ENCODE measurements at places on chromosomes 7 and 10. TPM values are rescaled to one million over a fixed set of nuclear protein-coding genes. Genes with fewer than 3 reads are reported as not detected.

GRCh38 chr7:150329331-150330120 is 6.2 kb upstream of the ACTR3C start:
- no peak for DNase-seq

IFIT1B gene
- not detected for total RNA-seq

DNA sequence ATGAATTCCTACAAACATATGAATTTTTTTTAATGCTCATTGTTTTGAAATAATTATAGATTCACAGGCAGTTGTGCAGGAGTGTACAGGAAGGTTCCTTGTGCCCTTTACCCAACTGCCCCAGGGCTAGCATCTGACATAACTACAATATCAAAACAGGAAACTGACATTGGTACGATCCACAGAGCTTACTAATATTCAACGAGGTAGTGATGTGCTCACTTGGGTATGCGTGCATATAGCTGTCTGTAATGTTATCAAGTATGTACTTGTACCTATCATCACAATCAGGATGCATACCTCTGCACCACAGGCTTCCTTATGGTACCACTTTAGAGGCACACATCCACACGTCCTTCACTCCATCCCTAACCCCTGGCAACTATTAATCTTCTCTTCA is 68.3 kb downstream of the BMS1 start:
- no peak for DNase-seq

DNA sequence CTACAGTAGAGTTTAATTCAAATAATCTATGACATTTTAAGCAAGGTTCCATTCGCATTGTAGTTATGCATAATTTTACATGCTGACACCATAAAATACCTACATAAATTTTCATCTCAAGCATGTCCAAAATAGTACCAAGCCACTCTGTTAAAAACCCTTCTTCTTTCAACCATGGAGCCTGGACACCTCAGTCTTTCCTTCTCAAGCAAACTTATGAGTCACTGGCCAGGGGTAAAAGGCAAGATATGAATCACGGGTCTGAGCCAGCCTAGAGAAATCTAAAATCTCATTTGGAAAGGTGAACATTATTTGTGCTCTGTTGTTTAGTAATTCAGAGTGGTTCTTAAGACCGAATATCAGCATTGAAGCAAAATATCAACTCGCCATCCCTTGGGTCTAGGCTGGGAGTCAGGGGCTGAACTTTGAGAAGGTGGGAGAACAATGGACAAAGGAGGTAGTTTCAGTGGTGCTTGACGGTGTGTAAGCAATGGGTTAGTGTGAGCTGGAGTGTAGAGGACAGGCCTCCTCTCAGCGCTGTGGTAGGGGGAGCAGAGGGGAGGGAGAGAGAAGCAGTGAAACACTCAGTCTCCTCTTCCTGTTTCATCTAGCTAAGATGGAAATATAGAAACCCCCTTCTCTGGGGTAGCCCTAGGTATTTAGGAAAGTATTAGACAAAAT is 19.1 kb upstream of the GPAM start:
- DNase-seq = no peak

DNA sequence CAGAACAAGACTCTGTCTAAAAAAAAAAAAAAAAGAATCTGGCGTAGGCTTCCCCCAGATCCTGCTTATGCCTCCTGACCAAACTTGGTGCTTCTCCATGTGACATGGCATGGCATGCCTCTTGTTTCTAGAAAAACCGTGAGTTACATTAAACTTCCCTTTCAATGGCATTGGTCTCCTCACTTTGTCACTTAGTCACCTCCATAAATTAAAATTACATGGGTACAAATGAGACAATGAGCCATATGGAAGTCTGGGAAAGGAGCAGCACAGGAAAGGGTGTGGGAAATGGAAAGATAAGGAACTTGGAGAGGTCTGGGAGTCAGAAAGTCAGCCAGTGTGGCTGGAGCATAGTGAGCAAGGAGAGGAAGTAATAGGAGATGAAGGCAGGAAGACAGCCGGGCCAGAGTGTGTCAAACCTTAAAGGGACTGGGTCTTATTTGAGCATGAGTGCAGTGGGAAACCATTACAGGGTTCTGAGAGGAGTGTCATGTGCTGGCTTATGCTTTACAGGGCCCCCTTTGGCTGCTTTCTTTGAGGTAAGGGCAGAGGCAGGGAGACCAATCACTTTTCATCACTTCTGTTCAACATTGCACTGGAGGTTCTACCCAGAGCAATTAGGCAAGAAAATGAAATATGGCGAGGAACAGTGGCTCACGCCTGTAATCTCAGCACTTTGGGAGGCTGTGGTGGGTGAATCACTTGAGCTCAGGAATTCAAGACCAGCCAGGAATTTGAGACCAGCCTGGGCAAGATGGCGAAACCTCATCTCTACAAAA is 21.3 kb upstream of the ZMIZ2 start:
- DNase-seq = no peak

- no peak for DNase-seq
Measured at GRCh38 chr7:128778946-128779345, 3.4 kb upstream of the OPN1SW start.

ELN gene
- not detected for total RNA-seq

ZNF33B gene
- 14.2 TPM for total RNA-seq

- no peak for DNase-seq
Measured at GRCh38 chr7:71384094-71384493, 252.2 kb downstream of the GALNT17 start.

GRCh38 chr7:71329030-71329660 is 197.2 kb downstream of the GALNT17 start:
- DNase-seq = no peak

AGMO gene
- not detected for total RNA-seq

DNA sequence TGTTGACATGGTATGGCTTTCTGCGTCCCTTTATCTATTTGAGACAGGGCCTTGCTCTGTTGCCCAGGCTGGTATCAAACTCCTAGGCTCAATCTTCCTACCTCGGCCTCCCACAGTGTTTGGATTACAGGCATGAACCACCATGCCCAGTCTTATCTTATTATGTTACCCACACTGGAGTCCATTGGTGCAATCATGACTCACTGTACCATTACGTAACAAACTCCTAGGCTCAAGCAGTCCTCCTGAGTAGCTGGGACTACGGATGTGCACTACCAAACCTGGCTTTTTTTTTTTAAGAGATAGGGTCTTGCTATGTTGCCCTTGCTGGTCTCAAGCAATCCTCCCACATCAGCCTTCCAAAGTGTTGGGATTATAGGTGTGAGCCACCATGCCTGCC is 66.7 kb downstream of the CCDC3 start:
- DNase-seq = no peak

GRCh38 chr7:158470336-158470735 is 117.3 kb downstream of the PTPRN2 start:
- no peak for DNase-seq

SRRM3 gene
- total RNA-seq = not detected

DNA sequence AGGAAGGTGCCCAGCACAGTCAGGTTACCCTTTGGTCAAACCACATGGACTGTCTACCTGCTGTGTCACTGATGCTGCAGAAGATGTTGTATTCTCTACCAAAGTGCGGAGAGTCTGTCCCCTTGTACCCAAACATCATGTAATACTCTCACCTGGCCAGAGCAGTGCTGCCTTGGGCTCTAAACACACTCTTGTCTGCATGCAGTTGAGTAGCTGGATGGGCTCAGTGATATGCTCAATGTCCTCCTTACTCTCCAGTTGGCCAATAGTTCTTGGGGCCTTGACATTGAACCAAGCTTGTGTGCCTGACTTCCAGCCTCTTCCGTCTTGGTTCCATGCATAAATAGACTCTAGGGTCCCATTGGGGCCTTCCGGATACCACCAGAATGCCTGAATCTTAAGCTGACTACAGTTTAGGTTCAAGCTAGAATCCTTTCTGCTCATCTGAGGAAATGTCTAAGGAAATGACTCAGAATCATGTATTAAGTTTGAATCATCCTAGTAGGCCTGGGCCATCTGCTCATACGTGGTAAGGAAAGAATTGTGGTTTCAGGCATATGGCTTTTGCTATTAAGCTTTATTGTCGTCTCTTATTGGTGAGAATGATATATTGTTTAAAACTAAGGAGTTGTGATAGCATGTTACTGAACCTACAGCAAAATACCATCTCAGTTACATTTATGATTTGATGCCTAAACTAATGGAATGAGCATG is 118.0 kb downstream of the OTUD1 start:
- DNase-seq = no peak

DNA sequence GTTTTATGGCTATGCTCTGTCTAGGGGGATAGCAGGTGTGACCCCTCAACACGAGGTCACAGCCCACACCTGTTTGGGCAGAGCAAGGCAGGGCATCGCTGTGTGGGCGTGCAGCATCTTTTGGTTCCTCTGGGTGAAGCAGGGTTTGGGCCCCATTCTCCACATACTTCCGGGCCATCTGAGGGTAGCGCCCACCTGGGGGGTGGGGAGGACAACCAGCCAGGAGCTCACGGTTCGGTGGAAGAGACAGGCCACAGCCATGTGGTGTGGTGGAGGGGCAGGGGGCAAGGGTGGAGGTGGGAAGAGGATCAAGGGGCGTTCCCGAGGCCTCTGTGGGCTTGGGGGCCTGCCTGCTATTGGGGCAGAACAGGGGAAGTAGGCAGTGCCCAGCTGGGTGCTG is 2.4 kb downstream of the SH2B2 start:
- DNase-seq = no peak

- DNase-seq = no peak
Measured at GRCh38 chr10:72264536-72264935, 9.2 kb upstream of the DDIT4 start.

DNA sequence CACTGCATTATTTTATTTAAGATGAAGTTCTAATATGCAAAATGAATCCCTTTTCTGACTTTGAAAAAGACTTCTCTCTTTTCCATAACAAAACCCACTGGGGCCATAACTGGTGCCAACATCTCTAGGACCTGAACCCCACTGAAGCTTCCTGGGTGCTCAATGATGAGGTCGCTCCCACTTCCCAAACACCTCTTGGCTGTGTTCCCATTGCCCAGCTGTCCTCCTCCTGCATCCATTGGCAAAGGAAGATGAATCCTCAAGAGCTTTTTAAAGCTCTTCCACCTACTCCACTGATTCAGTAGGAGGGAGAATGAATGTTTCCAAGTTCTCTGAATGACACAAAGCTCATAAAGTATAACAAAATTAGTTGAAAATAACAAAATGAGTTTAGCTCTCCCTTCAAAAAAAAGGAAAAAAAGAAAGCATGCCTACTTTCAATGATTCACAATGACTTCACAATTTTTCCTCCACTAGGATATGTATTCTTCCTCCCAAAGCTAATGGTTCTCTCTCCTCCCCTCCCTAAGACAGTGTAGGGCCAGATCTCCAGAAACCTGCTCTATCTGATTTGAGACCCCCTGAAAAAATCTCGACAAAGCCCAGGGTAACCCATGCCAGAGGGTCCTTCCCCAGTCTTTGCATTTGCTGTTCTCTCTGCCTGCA is 64.8 kb downstream of the SORBS1 start:
- DNase-seq = no peak

- DNase-seq = no peak
Measured at GRCh38 chr10:80154978-80155695, 22.6 kb downstream of the PLAC9 start.
